ENCODE measurements at places on chromosomes 5 and 9.

- no peak for DNase-seq
Observed at GRCh38 chr5:61598126-61598525, 266.1 kb downstream of the ZSWIM6 start.

GRCh38 chr5:171494452-171495121, 75.1 kb downstream of the FGF18 start:
- peak; percentile 13 for DNase-seq

DNA sequence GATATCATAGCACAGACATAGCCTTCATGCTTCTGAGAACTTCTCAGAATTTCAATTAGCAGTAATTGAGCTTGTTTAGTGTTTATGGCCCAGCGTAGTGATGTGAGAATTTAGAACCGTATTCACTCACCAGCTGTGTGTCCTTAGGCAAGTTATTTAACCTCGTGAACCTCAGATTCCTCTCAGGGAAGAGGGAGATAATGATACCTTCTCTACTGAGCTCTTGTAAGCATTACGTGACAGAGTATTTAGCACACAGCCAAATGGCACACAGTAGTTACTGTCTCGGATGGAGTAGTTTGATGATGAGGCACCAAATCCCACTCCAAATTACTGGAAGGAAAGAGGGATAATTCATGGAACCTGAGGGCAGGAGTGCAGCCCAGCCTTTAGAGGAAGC, 429.3 kb downstream of the CCDC171 start:
- no peak for DNase-seq

DNA sequence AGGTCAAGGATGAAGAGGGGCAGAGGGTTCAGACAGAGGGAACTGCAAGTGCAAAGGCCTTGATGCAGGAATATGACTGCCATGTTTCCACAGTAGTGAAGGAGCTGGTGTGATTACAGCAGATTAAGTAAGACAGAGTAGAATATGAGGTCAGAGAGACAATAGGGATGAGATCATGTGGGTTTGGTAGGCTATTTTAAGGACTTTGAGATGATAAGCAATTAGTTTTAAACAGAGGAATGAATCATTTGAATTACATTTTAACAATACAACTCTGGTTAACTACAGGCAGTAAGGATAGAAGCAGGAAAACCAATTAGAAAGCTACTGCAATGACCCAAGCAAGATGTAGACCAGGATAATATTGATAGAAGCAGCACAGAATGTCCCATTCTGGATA, 7.7 kb downstream of the CENPK start:
- no peak for DNase-seq

- no peak for DNase-seq
Observed at GRCh38 chr5:80781356-80781755, 126.6 kb upstream of the DHFR start.

DNA sequence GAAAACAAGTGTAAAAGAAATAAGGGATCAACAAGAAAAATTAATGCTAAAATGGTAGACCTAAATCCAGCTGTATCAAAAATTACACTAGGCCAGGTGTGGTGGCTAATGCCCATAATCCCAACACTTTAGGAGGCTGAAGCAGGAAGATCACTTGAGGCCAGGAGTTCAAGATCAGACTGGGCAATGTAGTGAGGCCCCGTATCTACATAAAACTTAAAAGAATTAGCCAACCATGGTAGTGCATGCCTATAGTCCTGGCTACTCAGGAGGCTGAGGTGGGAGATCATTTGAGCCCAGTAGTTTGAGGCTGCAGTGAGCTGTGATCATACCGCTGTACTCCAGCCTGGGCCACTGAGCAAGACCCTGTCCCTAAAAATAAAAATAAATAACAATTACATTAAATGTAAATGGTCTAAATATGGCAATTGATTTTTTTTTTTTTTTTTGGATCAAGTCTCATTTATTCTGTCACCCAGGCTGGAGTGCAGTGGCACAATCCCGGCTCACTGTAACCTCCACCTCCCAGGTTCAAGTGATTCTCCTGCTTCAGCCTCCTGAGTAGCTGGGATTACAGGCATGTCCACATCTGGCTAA, 4.2 kb upstream of the FAM151B start:
- no peak for DNase-seq

GRCh38 chr9:21688108-21689102, 114.0 kb upstream of the MTAP start:
- no peak for DNase-seq

GRCh38 chr5:174293481-174293880, 248.0 kb downstream of the NSG2 start:
- no peak for DNase-seq

GRCh38 chr9:115071176-115071575, 46.8 kb downstream of the TNC start:
- DNase-seq, result no peak

DNA sequence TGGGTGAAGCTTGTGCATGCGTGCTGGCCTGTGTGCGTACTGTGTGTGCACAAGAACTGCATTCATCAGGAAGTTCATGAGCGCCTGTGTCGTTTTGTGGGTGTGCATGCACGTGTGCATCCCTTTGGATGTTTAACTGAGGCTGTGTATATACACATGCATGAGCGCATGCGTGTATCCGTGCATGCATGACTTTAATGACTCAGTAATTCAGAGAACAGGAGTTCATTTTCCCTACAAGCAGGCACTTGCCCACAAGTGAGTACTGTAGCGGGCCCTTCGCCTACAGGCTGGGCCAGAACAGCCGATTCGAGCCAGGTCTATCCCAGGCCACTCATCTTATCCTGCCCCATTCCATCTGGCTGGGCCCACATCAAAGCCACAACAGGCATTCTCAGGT, 29.8 kb downstream of the CORO2A start:
- peak; percentile 73 for DNase-seq

DNA sequence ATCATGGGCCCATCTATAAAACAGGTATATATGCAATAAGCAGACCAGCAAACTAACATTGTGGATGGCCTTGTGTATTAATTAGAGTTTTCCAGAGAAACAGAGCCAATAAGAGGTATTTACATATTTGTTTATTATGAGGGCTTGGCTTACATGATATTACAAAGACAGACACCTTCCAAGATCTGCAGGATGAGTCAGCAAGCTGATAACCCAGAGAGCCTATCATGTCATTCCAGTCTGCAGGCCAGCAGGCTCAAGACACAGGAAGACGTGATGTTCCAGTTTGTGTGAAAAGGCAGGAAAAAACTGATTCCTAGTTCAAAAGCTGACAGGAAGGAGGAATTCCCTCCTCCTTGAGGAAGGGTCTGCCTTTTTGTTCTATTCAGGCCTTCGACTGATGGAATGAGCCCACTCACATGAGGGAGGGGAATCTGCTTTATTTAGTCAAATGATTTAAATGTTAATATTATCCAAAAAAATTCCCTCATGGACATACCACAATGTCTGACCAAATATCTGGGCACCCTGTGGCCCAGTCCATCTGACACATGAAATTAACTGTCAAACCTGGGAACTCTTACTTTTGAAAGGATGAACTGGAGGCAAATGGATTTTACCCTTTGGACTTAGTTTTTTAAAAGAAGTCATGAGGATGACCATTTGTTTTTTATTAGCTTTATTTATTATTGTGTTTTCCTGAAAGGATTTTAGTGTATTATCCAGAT, 161.2 kb upstream of the CHD1 start:
- no peak for DNase-seq

- DNase-seq, result no peak
Observed at GRCh38 chr9:134065612-134066419, 2.0 kb downstream of the BRD3 start.

DNA sequence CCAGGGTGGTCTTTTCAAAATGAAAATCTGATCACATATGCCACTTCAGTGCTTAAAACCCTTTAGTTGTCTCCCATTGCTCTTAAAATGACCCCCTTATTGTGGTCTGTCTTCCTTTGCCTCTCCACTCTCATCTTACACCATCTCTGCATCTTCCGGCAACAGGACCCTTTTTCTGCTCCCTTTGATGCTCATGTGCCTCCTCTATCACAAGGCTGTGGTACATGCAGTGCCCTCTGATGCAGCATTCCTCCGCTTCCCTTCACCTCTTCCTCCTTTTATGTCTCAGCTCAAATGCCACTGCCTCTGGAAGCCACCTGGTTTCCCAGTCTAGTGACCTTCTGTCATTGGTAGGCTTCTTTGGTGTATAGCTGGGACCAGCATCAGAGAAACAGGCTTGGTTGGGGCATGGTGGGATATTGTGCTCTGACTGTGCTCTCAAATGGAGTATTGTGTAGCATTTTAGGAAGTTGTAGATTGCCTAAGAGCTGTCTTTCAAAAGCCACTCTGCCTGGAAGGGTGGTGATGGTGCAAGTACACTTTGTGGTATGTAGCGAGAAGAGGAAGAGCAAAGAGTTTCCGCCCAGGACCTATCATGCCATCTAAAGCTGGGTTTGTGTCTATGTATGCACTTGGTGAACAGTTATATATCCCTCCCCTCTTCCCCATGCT, 28.1 kb downstream of the ARHGAP26 start:
- no peak for DNase-seq

GRCh38 chr5:177332031-177332895, 19.2 kb downstream of the LMAN2 start:
- DNase-seq, result no peak

- no peak for DNase-seq
Observed at GRCh38 chr5:177478711-177479646, 5.5 kb upstream of the DBN1 start.

GRCh38 chr5:56852228-56853000, 37.1 kb downstream of the MAP3K1 start:
- no peak for DNase-seq

- no peak for DNase-seq
Observed at GRCh38 chr5:139851558-139851957, 56.0 kb downstream of the PSD2 start.

DNA sequence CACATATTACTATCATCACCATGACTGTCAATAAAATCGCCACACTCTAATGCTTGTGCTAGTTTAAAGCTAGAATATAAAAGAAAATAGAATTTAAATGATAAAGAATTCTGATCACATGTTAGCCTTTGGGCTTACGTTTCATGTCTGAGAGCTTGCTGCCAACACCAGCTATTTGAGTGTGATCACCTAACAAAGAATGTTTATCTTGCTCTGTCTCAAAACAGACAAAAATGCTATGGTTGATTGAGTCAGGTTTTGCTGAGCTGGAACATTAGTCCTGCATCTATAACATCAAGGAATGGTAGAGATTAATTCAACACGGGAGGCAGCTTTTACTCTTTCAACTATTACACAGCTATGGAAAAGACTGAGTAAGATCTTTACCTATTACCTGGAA, 50.7 kb downstream of the MSX2 start:
- no peak for DNase-seq

Measured in NCI-H1694 treated with DMSO at 0.1 percent for 48 hours (cell line).